ENCODE measurements at places on chromosomes 5 and 9. TPM values are rescaled to one million over a fixed set of nuclear protein-coding genes. Genes with fewer than 3 reads are reported as not detected.

NXNL2 gene
- total RNA-seq = not detected

NUP155 gene
- 30.0 TPM for total RNA-seq

HSDL2 gene
- 15.3 TPM for total RNA-seq

C9orf50 gene
- total RNA-seq = not detected

TNC gene
- total RNA-seq = not detected

IL4 gene
- total RNA-seq = not detected

LIFR gene
- 0.42 TPM for total RNA-seq

MGAT1 gene
- 187 TPM for total RNA-seq

HAVCR2 gene
- 2.7 TPM for total RNA-seq

FBXL7 gene
- not detected for total RNA-seq

FAM169A gene
- 17.1 TPM for total RNA-seq

ZER1 gene
- 37.9 TPM for total RNA-seq

ALDOB gene
- total RNA-seq = not detected

SNCAIP gene
- total RNA-seq = not detected
